ENCODE measurements at places on chromosomes 12 and 14.

DNA sequence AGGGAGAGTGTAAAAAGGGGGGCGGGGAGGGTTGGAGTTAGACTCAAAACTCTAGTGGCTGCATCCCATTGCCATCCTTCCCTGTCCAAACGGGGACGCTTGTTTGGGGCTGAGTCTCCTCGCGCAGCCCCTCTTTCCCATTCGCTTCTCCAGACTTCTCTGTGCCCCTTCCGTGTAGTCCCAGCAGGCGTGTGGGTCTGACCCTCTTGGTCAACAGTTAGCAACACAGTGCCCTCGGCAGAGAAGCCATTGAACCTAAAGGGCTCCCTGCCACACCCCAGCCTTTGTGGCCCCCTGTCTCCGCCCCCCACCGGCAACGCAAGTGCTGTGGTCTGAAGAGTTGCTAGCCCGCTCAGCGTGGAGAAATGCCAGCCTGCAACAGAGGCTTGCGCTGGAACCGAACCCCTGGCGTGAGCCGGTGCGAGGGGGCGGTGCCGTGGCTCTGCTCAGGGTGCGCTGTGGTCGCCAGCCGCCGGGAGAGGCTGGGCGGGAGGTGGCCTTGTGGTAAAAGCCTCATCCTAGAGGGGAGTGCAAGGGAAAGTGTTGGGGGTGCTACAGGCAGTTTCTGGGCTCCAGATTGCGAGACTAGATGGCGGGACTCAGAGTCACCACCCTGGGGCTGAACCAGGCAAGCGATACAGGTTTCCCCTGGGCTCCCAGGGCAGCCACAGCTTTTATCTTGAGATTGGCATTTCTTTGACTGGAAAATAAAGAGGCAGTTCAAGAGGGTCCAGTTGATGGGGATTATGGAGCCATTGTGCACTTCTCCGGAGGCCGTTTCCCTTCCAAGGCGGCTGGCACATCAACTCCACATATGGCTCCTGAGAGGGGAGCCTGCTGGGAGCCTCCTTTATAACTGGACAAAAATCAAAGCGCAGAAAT is 2.1 kb downstream of the PLXNC1 start:
- DNase-seq, result peak; percentile 49

DNA sequence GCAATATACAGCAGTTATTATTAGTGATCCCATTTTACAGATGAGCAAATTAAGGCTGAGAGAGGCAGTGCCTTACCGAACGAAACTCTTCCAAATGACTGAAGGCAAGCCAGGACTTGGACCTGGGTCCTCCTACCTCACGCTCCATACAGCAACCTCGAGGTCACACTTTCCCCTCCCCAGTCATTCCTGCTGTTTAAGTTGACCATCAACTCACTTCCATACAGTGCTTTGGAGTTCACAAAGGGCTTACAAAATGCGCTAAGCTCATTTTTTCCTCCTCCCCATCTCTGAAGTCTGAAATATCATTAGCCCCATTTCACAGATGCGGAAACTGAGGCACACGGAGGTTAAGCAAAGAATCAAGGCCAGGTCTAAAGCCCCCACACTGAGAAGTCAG is 4.3 kb downstream of the HNF1A start:
- DNase-seq, result no peak

GRCh38 chr14:74733221-74733620 is 20.3 kb downstream of the FCF1 start:
- no peak for DNase-seq

- DNase-seq, result no peak
Observed at GRCh38 chr12:50637870-50638481, 125.9 kb upstream of the ATF1 start.

DNA sequence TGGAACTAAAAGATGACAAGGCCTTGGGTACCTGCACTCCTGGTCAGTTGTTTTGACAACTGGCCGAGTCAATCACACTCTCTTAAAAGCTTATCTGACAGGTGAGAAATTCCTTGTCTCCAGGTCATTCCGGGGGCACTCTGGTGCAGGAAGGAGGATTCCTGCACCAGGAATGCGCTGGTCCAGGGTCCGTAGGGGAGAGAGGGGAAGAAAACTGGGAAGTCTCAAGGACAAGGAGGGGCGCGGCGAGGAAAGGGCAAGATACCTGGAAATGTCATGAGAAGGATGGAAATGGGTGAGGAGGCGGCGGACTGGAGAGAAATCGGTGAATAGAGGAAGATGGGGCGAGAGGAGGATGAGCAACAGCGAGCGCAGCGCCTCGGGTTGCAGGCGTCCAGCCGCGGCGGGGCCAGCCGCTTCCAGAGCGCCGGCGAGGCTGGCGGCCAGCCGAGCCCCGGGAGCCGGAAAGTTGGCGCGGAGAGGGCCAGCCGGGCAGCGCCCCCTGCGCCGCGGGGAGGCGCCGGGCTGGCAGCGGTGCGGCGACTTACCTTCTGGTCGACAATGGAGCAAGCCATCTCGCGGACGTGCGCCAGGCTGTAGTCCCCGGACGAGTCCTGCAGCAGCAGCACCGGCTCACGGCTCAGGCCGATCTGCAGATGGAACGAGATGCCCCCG is 809 bp downstream of the PRKD1 start:
- no peak for DNase-seq

GRCh38 chr12:98416845-98417244 is 98.5 kb upstream of the TMPO start:
- no peak for DNase-seq

- no peak for DNase-seq
Observed at GRCh38 chr12:125254856-125255255, 189.6 kb downstream of the AACS start.

- DNase-seq, result no peak
Observed at GRCh38 chr12:131379738-131380137, 331.2 kb upstream of the SFSWAP start.

DNA sequence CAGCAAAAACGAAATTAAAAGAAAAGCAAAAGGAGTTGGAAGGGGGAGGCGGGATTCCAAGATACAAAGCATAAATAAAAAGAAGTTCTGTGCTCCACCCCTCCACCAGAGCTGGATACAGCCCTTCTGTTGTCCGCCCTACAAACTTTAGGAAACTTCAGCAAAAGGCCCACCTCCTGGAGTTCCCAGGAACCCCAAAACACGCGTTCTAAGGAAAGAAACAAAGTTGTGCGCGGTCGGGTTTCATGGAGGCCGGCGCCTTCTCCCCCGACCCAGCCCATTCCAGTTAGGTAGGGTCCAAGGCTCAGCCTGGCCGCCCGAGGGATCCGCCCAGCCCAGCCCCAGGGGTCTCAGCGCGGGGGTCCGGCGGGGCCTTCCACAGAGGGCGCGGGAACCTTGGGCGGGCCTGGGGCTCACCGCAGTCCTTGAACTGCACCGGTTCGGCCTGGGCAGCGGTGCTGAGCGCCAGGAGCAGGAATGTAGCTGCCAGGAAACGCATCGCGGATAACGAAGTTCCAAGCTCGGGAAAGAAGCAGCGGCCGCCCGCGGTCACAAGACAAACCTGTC is at the start of gene NPC2:
Gene NPC2 (minus strand): TSS at position 530 of the 567 bp plus-strand sequence. CDS start 31 bp downstream, at position 499.
- DNase-seq, result no peak

DNA sequence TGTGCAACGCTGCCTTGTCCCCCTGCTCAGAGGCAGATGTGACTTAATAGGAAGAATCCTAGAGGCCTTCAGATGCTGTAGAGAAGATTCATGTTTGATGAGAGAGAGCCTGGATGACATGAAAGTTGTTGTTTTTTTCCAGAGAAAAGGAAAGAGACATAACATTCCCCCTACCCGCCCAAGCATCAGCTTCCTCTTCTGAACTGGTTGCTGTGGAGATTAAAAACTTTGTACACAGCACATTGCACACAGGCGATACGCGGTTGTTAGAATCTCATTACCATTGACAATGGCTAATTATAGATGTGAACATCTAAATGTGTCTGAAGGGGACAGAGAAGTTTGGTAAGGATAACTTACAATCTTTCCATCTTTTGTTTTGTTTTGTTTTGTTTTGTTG is 13.6 kb upstream of the ETFBKMT start:
- no peak for DNase-seq

DNA sequence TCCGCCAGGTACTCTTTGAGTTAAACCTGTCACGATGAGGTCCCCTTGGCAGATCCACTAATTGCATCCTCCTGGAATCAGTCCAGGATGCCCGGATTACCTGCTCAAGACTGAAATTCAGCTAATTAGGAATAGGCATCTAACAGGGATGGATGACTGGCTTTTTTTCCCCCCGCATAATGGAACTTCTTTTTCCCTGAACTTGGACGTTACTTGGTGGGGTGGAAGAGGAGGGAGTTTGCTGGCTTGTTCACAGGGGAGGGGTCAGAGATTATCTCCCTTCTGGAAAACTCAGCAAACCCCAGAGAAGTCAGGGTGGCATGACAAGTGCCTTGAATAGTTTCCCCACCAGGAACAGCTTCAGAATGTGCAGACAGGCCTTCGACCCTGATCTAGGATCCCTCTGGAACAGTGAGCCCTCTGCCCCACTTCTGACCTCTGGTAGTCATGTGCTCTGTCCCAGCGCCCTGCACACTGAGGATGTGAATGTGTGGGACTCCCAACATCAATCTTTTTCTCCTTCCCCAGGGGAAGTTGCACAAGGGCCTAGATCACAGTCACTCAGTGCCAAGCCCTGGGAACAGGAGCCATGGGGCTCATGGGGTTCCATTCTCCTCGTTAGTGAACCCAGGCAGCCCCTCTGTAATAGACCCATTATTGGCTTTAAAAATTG is 142.5 kb downstream of the SMOC1 start:
- no peak for DNase-seq

DNA sequence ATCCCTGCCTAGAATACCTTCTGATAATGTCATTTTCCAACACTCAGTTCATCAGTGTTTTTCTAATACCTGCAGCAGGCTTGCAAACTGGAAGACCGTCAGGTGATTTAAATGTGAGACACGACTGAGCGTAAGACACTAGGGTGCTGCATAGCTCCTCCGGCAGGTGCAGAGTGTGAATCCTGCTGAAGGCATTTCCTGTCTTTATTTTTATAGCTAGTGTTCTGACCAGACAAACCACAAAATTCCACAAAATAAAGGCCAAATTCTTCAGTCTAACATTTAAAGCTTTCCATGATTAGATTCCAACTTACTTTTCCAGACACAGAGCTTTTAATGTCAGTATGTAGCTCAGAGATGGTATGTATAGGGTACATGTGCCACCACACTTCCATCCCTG is 70.7 kb downstream of the BBS10 start:
- no peak for DNase-seq

DNA sequence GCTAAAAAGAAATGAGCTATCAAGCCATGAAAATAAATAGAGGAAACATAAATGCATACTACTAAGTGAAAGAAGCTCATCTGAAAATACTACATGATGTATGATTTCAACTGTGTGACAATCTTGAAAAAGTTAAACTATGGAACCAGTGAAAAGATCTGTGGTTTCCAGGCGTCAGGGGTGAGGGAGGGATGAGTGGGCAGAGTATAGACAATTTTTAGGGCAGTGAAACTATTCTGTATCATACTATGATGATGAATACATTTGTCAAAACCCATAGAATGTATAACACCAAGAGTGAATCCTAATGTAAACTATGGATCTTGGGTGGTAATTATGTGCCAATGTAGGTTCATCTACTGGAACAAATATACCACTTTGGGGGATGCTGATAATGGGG is 21.3 kb downstream of the SPX start:
- DNase-seq, result no peak
